Mammary epithelial cell (primary cell): ENCODE measurements at places on chromosomes 3 and 15. TPM values are rescaled to one million over a fixed set of nuclear protein-coding genes. Genes with fewer than 3 reads are reported as not detected.

Gene LMOD3
- polyA plus RNA-seq, result not detected

DNA sequence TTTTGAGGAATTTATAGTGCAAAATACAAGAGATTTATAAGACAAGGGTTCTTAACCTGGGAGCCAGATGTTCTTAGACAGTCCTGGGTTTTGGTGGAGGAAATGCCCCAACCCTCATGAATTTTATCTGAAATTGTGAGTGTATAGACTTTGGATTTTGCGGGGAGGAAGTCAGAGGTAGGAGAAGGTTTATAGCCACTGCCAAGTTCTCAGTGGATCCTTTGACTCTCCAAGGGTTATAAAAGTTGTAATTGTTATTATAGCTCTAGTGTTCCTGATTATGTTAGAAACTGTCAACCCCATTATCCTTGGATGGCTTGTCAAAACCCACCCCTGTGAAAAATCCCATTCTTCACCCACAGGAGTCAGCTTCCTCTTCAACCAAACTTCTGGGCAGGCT, 183.6 kb downstream of the LRTM1 start:
- no peak for DNase-seq

DNA sequence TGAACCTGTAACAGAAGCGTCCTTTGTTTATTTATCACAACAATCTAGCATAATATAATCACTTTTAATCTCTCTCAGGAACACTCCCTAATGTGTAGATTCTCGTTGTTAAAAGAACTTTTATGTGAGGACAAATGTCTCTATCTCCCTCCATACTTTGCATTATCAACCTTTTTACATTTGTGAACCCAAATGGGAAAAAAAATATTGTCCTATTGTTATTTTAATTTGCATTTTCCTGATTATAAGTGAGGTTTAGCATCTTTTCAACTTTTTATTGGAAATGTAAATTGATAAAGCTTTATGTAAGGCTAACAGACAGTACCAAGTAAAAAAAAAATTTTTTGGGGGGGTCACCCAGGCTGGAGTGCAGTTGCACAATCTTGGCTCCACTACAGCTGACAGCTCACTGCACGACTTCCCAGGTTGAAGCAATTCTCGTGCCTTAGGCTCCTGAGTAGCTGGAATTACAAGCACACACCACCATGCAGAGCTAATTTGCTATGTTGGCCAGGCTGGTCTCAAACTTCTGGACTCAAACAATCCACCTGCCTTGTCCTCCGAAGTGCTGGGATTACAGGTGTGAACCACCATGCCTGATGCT, 33.0 kb upstream of the DENND4A start:
- peak; percentile 62 for DNase-seq

DNA sequence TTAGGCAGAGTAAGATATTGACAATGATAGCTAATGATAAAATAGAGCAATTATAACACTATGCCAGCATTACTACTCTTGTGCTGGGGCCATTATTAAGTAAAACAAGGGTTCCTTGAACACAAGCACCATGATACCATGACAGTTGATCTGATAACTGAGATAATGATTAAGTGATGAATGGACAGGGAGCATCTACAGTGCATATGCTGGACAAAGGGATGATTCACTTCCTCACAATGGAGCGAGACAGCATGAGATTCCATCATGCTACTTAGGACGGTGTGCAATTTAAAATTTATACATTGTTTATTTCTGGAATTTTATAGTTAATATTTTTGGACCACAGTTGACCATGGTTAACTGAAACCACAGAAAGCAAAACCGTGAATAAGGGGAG, 156.6 kb downstream of the FHIT start:
- DNase-seq, result no peak

- DNase-seq, result no peak
Observed at GRCh38 chr3:56999547-56999946, 60.9 kb upstream of the SPATA12 start.

DNA sequence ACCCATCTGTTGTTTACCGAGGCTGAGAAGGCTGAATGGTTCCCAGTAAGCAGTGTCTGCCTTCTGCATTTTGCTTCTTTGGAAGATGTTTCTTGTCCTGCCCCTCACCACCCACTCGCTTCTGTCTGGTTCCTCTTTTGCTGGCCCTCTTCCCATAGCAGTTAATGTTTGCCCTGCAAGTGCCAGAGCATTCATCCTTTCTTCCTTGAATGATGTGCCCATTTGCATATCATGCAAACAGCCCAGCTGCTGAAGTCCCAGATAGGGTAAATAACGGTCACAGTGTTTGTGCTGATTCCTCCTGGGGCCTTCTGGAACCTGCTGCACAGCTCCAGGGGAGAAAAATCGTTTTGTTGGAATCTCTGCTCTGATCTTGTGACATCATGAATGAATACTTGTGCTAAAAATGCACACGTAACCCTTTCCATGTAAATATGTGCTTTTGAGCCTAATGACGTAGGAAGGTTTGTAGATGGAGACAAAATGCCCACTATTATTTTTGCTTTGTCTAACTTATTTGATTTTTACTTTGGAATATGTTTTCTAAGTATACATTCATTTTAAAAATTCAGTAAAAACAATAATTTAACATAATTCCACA, 381.0 kb downstream of the SOX2 start:
- no peak for DNase-seq

Gene PDE12
- 16.7 TPM for polyA plus RNA-seq

GRCh38 chr3:15477951-15478639, 43.4 kb downstream of the COLQ start:
- DNase-seq, result no peak

DNA sequence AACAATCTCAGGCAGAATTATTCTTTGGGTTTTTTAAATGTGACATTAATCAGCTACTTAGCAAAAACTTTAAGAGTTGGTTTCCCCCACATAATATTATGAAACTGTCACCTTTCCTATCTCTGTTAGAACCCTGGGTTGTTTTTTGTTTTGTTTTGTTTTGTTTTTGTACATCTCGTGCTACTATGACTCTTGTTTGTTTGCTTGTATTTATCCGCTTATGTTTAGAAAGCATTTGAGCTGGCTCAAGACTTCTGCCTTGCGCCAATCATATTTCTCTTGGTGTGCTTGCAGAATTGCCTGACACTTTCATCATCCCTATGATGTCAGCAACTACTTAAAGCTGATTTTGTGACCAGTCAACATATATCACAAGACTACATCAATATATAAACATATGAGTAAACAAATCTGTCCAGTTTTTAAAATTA, 116.9 kb downstream of the DCLK3 start:
- DNase-seq, result no peak

GRCh38 chr3:194715022-194715800, 29.5 kb downstream of the FAM43A start:
- peak; percentile 79 for DNase-seq

DNA sequence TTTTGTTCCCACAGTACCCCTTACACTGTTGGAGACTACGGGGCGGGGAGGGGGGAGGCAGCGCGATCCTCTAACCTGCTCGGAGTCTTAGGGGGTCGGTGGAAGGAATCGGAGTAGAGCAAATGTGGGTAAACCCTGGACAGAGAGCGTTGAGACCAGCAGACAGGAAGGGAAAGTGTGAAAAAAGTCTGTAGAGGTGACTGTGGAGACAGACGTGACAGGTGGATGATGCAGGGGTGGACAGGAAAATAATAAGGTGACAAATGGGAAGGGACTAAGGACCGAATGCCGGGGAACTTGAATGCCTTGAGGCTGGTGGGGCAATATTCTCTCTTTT, 424 bp downstream of the EAF2 start:
- no peak for DNase-seq

Gene TRIM59
- polyA plus RNA-seq, result 4.9 TPM

- DNase-seq, result no peak
Observed at GRCh38 chr3:135056733-135057310, 261.8 kb downstream of the EPHB1 start.

- no peak for DNase-seq
Observed at GRCh38 chr3:10004960-10005564, 18.4 kb upstream of the EMC3 start.

- DNase-seq, result no peak
Observed at GRCh38 chr15:77822631-77823230, 190.0 kb upstream of the LINGO1 start.

- no peak for DNase-seq
Observed at GRCh38 chr15:59814409-59814808, 125.3 kb upstream of the BNIP2 start.

Gene VIPR1
- polyA plus RNA-seq, result 0.77 TPM

DNA sequence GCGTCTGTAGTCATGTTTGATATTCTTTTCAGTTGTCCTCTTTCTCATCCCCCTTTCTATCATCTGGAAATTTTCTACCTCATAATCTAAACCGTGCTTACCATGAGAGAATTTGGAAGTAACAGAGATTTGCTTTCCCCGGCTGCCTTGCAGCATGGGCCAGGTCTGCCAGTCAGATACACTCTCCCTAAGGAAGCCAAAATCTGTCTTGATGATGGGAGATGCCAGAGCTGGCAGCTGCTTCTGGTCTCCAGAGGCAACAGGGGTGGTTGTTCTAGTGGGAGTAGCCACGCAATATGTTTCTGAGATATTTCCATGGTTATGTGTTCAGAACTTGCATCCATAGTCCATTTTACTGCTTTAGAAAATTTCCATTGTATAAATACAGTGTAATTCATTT, 218.9 kb upstream of the RORA start:
- no peak for DNase-seq

DNA sequence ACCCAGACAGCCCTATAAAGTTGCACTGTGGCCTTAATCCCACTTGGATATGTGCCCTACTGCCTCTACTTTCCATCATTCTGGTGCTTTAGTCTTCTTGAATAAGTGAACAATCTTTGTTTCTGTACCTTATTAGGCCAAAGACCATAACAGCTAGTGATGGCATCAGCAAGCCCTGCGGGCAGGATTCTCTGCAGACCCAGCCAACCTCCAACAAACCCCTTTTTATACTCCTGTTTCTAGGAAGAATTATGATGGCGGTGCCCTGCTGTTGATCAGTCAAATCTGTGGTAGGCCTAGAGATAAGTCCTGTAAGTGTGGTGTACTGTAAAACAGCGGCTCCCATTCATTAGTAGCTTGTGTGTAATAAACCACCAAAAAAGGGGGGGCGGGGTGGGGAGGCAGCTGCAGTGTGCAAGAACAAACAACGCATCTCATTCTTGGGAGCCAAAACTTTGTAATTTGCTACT, 40.5 kb downstream of the SOX2 start:
- peak; percentile 36 for DNase-seq

DNA sequence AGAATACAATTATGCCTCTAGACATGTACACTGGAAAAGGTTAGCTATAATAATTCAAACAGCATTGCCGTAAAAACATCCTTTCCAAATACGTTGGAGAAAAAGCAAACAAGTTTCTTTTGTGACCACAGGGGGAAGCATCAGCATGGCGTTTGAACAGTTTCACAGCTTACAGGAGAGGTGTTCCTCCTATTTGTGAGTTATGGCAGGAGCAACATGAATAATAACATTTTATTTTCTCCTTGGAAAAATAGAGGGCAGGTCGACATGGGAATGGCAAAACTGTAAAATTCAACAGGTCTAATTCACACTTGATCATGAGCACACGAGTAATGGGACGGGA, 39.7 kb upstream of the GADL1 start:
- DNase-seq, result peak; percentile 27

GRCh38 chr3:174362556-174362955, 496.6 kb upstream of the NAALADL2 start:
- DNase-seq, result no peak

GRCh38 chr3:66904831-66905493, 93.1 kb upstream of the KBTBD8 start:
- no peak for DNase-seq

Gene CKMT1B
- polyA plus RNA-seq, result 54.1 TPM

DNA sequence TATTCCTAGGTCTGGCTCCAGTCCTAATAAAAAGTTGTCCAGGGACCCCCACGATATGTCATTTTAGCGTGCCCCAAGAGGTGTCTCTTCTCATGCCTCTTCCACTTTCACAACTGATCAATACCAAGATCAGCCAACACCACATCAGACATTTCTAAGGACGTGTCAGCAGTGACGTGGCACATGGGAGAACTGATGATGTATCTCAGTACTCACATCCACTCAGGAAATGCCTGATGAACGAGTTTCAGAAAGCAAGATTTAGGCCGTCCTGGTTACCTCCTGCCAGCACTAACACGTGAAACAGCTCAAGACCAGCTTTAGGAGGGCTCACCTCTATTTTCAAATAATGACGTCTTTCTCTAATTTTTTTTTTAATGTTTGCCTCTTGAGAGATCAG, 19.6 kb downstream of the VGLL4 start:
- DNase-seq, result peak; percentile 49

Gene CYP1A1
- polyA plus RNA-seq, result 2.2 TPM

- DNase-seq, result no peak
Observed at GRCh38 chr15:88246081-88246480, 10.5 kb downstream of the NTRK3 start.

Gene TF
- polyA plus RNA-seq, result 0.08 TPM

Gene CCR3
- not detected for polyA plus RNA-seq

Gene ZPLD1
- polyA plus RNA-seq, result 0.82 TPM

Gene ATP13A4
- 0.02 TPM for polyA plus RNA-seq

Gene B3GALNT1
- polyA plus RNA-seq, result 6.5 TPM
